LNCaP clone FGC (cell line): ENCODE measurements at places on chromosomes 2 and 18.

DNA sequence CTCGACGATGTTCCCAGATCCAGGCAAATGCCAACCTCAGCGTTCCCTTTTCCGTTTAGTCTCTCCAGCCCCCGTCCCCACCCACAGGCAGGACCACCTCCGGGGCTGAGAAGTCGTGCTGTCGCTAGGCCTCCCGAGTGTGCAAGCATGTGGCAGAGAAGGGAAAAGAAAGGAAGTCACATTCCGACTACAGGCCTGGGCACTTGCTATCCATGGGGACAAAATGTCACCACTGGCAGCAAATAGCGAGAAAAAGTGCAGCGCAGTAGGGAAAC is 420 bp downstream of the PIGN start:
- no peak for DNase-seq

GRCh38 chr2:228063558-228063957 is 117.9 kb downstream of the SPHKAP start:
- DNase-seq, result no peak

- DNase-seq, result peak; percentile 45
Observed at GRCh38 chr18:77059294-77059916, 73.2 kb downstream of the MBP start.

DNA sequence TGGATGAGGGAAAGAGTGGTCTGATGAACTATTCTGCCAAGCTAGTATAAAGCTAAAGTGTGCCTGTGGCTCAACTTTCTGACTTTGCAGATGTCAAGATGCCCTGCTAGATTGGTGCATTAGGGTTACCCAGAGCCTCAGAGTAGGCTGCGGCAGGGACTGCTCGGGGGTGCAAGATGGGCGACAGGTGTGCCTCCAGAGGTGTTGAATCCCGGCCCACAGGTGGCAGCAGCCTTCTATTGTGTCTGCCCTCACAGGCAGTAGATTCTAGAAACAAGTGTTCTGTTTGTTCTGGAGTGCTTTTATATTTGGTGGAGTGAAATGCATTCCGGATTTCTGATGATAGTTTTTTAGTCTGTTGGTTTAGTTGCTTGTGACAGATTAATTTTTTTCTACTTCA is 131.6 kb upstream of the IL1R2 start:
- DNase-seq, result no peak

GRCh38 chr2:113157118-113157896 is 16.5 kb upstream of the PSD4 start:
- no peak for DNase-seq
